ENCODE measurements at places on chromosomes 5 and 9.
A peak's percentile ranks its signal among the peaks of the same experiment; 100 is the strongest.

- no peak for DNase-seq
These were observed 7.5 kb upstream of the ANKRD33B start for GRCh38 chr5:10556289-10556807.

GRCh38 chr9:122355336-122355875 lies 15.4 kb upstream of the PTGS1 start:
- no peak for DNase-seq

DNA sequence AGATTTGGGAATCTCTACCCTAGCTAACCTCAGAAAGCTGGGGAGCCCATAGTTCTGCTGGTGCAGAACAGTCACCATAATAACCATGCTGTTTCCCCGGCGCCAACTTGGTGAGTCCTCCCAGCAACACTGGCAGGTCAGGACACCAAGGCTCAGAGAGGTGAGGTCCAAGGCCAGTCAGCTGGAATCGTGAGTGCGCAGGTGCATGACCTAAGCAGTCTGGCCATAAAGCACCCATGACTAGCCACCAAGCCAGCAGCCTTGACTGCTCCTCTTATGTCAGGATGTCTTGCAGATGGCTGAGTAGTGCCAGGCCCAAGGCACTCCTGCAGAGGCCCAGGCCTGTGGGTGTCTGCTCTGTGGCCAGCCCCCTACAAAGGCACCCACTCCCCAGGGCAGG lies 2.6 kb downstream of the RNF44 start:
- DNase-seq, result peak; percentile 32

GRCh38 chr5:146515473-146516150 lies 378 bp downstream of the GPR151 start:
- DNase-seq, result no peak

- DNase-seq, result no peak
These were observed 39.9 kb downstream of the DUSP1 start for GRCh38 chr5:172730981-172731679.

DNA sequence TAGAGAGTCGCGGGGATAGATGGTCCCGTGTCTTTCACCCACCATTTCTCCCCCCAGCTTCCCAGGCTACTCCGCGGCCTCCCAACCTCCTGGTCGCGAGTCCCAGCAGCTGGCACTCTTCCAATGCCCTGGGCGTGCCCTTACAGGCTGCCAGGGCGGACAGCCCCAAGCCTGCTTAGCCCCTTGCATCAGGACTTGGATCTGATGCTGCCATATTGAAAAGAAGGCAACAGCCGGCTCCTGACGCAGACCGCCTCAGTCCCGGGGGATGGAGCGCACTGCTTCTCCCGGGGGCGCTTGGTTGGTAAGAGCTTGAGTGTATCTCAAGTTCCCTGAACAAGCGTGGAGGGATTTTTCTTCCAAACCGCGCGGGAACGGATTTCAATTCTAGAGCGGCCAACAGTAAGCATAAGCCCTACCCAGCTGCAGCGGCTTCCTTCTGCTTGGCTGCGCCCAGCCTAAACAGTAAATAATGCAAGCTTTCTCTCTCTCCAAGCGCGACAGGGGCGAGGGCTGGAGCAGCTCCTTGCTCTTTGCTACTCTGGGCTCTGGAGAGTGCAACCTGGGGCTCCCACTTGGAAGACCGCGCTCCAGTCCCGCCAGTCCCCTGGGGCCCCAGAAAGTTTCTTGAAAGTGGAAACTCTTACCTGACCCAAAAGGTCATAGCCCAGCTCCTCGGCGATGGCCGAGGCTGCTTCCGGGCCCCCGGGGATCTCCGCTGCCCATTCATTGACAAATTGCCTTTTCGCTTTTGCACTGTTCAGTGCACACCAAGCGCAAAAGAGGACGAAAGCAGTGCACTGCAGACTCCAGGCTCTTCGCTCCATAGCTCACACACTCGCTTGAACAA lies 607 bp downstream of the PCSK1 start:
- no peak for DNase-seq

DNA sequence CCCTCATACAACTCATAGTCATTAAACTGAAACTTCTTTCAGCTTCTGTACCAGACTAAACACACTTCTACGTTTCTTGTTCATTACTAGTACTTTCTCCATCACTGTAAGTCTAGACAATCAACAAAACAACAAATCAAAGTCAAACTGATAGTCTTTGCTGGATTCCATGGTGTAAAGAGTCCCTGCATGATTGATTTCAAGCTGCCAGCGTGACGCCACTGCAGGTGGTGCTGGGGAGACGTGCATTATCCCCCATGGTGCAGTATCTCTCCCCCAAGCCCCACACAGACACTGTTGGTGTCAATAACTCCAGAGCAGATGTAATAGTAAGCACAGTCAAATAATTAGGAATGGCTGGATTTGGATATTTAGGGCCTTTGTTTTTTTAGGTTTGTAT lies 10.7 kb upstream of the SLC2A8 start:
- no peak for DNase-seq

- DNase-seq, result peak; percentile 91
These were observed 75.8 kb downstream of the F2RL2 start for GRCh38 chr5:76547242-76547890.

DNA sequence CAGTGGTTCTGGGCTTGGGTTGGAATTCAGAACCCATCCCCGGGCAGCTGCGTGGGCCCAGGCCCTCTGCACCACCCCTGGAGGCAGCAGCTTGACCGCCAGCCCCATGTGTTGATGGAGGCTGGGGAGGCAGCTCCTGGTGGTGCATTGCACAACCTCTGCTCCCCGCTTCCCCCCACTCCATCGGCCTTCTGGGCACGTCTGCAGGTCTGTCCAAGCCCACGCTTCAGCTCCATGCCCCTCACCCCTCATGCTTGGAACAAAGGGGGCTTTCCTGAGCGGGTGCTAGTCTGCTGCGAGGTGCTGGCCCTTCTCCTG lies 1.4 kb downstream of the NCS1 start:
- no peak for DNase-seq

DNA sequence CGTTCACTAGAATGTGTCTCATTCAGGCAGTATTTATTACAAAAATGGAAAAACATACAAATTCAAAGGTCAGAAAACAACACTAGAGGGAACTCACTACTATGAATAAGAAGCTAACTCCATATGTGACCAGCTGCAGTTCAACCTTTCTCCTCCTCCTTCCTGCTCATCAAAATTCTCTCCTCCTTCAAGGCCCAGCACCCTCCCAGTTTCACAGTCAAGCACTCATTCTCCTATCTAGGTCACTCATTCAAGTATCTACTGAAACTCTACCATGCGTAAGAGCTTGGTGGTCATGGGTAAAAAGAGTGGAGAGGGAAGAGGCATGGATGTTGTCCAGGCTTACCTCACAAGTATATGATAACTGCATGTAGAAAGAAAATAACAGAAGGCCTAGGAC lies 27.7 kb downstream of the ECPAS start:
- no peak for DNase-seq

DNA sequence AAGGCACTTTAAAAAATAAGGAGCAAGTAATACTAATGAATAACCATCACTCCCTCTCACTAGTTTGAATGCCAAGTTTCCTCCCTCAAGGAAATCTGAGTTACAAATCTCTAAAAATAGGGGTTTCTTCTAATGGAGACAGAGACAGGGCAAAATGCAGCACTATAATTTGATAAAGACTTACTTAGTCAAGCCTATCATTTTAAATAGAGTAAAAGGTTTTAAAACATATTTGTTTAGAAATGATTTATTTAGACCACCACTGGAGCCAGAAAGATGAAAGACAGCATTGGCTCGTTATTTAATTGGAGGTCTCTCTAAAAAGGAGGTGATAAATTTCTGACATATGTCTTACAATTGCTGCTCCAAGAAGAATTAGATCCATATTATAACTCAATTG lies 228.7 kb downstream of the TLE1 start:
- no peak for DNase-seq

- DNase-seq, result no peak
These were observed 19.4 kb downstream of the PDCD1LG2 start for GRCh38 chr9:5529683-5530221.

DNA sequence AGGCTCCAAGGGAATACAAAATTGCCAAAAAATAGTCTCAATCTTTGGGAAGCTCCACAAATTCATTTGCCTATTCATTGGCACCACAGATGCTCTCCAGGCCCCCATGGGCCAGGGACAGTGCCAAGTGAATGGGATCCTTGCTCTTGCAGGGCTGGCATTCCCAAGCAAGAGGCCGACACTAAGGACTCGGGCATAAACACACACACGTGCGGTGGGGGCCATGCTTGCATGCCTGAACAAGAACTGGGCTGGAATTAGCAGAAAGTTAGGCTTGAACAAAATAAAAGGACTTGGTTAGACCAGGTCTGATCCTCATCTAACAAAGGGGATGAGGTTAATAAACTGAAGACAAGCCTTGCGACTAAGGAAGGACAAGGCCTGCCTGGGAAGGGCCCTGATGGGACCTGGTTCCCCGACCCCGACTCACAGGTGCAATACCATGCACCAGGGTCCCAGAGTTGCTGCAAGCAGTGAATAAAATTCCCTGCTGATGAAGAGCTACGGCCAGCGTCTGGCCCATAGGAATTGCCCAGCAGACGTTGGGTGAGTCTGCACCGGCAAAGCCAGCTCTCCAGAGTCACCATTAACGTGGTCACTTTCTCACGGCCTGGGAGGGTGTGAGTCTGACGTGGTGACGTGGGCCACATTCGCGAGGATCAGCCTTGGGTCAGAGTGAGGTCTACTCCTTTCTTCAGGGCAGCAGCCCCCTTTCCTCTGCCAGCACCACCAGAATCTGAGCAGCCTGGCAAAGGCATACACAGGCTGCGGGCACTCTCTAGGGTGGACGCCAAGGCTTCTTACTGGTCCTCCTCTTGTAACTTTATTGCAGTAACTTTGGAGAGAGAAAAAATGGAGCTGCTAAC lies 77.4 kb upstream of the FCN1 start:
- no peak for DNase-seq

DNA sequence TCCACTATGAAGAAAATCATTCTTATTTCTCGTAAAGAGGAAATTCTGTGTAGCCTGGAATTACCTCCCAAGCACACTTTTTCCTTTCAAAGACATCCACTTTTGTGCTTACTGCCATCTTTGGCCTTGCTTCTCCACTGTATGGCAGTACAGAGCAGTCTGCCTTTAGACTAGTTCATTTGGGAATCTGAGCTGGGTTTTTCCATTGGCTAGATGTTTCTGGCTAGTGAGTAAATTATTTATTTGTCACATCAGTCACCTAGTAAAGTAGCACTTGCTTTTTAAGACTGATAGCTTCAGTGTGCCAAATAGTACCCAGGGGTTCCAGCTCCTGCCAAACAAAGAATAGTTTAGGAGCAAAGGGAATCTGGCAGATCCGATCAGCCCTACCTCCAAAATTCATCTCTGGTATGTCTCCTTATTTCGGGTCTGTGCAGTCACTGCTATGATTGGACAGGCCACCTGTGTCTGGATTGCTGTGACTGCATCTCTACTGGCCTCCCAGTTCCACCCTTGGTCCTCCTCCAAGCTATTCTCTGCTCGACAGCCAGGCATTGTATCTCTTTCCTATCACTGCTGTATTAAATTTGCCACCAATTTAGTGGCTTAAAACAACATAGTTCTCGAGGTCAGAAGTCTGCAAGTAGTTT lies 97.6 kb downstream of the NUDT12 start:
- DNase-seq, result no peak

DNA sequence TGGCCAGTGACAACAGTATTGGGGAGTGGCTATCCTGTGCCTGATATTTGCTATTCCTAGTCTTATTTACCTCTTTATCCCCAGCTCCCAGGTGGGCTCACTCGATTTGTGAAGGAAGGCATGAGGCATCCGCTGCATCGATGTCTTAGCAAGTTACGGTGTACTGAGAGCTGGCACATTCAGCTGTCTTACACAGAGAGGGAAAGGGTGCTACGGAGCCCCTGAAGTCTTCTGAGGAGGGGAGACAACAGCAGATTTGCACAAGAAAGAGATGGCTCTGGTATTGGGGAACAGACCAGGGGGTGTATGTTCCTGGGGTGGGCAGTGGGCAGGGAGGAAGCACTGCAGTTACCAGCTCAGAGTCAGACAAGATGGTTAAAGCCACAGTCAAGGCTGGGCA lies 172.6 kb downstream of the FGF18 start:
- no peak for DNase-seq

GRCh38 chr9:122819791-122820489 lies 8.4 kb downstream of the PDCL start:
- DNase-seq, result no peak

GRCh38 chr9:131441441-131441840 lies 47.6 kb downstream of the PRRC2B start:
- DNase-seq, result no peak

GRCh38 chr5:149358294-149358651 lies 427 bp downstream of the PCYOX1L start:
- DNase-seq, result peak; percentile 38

DNA sequence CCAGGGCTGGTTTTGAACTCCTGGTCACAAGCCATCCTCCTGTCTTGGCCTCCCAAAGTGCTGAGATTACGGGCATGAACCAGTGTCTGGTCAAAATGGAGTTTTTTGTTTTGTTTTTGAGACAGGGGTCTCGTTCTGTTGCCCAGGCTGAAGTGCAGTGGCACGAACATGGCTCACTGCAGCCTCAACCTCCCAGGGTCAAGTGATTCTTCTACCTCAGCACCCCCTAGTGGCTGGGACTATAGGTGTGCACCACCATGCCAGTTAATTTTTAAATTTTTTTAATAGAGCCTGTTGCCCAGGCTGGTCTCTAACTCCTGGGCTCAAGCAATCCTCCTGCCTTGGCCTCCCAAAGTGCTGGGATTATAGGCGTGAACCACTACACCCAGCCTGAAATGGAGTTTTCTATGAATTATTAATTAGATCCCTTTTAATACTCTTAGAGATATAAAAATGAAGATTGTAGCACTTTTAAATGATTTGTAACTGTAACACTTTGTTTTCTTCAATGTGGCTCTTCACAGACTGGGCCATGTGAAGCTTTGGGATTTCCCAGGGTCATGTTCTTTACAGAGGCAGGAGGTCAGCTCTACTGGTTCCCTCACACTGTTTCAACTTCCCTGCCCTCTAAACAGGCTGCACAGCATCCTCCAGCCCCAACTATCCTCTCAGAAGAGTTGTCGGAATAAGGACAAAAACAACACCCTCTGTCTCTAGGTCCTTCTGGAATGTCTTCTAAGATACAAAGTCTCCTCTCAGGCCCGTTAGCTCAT lies 32.7 kb upstream of the SPARC start:
- peak; percentile 57 for DNase-seq

DNA sequence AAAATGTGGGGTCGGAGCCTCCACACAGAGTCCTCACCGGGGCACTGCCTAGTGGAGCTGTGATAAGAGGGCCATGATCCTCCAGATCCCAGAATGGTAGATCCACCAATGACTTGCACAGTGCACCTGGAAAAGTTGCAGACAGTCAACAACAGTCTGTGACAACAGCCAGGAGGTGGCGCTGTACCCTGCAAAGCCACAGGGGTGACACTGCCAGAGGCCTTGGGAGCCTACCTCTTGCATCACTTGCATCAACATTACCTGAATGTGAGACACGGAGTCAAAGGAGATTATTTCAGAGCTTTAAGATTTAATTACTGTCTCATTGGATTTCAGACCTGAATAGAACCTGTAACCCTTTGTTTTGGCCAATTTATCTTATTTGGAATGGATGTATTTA lies 614.1 kb upstream of the CDH9 start:
- DNase-seq, result no peak

All from activated CD4-positive, alpha-beta T cell treated with anti-CD3 and anti-CD28 coated beads, Interleukin-2, amount 50 U/mL, for 16 hours (primary cell).